ENCODE measurements at places on chromosomes 11 and 22. TPM values are rescaled to one million over a fixed set of nuclear protein-coding genes. Genes with fewer than 3 reads are reported as not detected.

Gene MOGAT2
- 0.21 TPM for total RNA-seq

DNA sequence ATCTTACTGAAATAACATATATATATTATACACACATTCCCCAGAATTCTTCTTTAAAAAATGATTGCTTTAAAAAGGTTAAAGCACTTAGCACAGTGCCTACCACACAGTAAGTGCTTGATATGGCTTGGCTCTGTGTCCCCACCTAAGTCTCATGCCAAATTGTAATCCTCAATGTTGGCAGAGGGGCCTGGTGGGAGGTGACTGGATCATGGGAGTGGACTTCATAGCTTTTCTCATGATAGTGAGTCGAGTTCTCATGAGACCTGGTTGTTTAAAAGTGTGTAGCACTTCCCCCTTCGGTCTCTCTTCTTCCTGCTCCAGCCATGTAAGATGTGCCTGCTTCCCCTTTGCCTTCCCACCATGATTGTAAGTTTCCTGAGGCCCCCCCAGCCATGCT, 6.2 kb downstream of the CRYAB start:
- peaks cover 15% of the 10 kb centered on the region for H3K4me1 ChIP-seq
- H3K27me3 ChIP-seq: no peaks in the 10 kb centered on the region
- no peak for DNase-seq
- no peak overlapping the region for H3K27ac ChIP-seq

- H3K4me1 ChIP-seq: peaks cover 4% of the 10 kb centered on the region
- no peak for DNase-seq
- H3K4me3 ChIP-seq: no peak overlapping the region
- H3K36me3 ChIP-seq: no peaks in the 10 kb centered on the region
- no peaks in the 10 kb centered on the region for H3K27me3 ChIP-seq
Observed at GRCh38 chr11:83021780-83022125, 49.9 kb downstream of the RAB30 start.

GRCh38 chr11:117786135-117786870, 10.7 kb downstream of the DSCAML1 start:
- H3K27me3 ChIP-seq: peaks cover 29% of the 10 kb centered on the region
- H3K27ac ChIP-seq: no peak overlapping the region
- DNase-seq: no peak
- no peak overlapping the region for H3K4me3 ChIP-seq

DNA sequence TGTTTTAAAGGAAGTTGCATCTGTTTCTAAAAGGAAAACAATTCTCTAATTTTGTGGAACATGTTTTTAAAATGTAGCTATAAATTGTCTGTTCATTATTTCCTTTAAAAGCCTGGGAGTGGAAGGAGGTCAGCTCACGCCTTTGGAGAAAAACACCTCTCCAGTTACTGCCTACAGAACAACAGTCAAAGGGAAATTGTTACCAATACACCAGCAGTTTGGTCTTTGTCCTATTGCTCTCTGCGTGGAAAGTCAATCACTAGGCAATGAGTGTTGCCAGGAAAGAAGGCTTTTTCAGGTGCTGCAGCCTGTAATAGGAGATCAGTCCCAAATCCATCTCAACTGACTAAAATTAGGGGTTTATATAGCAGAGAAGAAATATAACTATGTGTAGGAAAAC, 22.2 kb downstream of the SVIP start:
- no peak overlapping the region for H3K4me3 ChIP-seq
- no peak overlapping the region for H3K27ac ChIP-seq
- H3K27me3 ChIP-seq: peaks cover 9% of the 10 kb centered on the region
- H3K4me1 ChIP-seq: no peaks in the 10 kb centered on the region
- no peaks in the 10 kb centered on the region for H3K36me3 ChIP-seq
- no peak for DNase-seq

Data from cardiac muscle cell (in vitro differentiated cells and primary cell).